NCI-H524 (cell line): ENCODE measurements at places on chromosomes 13 and 19.

DNA sequence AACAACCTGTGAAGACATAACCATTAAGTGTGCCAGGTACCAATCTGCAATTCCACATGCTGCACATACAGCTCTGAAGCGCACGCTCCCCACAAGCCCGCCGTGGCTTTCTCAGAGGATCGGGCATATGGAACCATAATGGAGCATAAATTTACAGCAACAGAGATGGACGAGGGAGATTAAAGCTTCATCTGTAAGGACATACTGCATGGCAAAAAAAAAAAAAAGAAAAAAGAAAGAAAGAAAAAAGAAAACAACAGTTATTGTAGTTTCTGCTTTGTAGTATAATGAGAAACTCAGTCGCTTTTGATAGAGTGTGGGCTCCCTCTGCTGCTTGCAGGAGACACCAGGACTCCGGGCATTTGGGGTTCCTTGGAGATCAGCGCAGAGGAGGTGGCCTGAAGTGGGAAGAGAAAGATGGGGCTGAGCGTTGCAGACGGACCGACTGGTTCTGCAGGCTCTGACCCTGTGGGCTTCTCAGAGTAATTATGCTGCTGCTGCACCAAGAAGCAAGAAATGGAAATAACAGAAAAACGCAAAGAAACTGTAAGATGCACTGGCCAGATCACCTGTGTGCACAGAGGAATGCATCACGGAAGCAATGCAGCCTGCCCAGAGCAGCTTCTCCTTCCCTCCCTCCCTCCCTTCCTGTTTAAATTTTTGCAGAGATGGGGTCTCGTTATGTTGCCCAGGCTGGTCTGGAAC lies 10.8 kb upstream of the PDCD5 start:
- DNase-seq: peak; percentile 69

DNA sequence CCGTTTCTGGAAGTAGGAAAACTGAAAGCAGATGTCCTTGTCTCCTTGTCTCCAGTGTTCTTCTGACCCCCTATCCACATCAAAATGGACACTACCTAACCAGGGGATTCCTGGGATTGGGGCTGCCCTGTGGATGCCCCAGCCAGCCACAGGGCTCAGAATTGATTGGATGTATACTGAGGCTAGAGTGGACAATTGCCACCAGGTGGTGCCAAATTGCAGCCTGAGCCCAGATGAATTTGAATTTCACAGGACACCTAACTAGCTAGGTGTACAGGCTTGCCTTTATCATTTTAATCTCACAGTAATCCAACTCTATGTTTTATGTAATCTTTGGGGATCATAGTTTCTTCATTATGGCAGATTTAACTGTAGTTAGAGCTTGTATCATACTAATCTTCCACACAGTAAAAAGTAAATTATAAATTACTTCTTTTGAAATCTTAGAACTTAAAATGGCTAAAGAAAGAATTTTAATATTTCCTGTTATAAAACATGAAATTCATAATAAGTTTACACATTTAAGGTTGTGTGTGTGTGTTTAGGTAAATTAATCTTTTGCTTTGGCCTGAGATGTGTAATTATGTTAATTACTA lies 58.0 kb downstream of the PIBF1 start:
- DNase-seq: peak; percentile 39

GRCh38 chr13:97382276-97382675 lies 51.7 kb upstream of the RAP2A start:
- DNase-seq: no peak

GRCh38 chr19:32519023-32519422 lies 62.0 kb upstream of the PDCD5 start:
- no peak for DNase-seq

GRCh38 chr19:10712754-10713153 lies 5.1 kb upstream of the DNM2 start:
- no peak for DNase-seq

DNA sequence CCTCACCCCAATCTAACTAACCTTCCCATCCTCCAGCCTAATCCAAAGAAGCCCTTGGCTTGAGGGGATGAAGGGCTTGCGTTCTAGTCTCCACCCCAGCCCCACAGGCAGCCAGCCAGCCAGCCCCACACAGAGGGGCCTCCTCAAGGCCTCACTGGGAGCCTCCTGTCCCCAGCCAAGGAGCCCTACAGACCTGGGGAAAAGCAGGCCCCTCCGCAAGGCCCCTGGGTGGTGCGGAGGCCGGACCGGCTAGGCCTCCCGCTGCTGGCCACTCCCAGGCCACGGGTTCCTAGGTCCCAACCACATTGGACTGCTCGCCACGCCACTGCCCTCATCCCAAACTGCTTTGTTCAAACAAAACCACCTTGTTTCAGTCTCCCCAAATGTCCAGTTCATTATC lies 78.0 kb downstream of the ZIC5 start:
- no peak for DNase-seq

DNA sequence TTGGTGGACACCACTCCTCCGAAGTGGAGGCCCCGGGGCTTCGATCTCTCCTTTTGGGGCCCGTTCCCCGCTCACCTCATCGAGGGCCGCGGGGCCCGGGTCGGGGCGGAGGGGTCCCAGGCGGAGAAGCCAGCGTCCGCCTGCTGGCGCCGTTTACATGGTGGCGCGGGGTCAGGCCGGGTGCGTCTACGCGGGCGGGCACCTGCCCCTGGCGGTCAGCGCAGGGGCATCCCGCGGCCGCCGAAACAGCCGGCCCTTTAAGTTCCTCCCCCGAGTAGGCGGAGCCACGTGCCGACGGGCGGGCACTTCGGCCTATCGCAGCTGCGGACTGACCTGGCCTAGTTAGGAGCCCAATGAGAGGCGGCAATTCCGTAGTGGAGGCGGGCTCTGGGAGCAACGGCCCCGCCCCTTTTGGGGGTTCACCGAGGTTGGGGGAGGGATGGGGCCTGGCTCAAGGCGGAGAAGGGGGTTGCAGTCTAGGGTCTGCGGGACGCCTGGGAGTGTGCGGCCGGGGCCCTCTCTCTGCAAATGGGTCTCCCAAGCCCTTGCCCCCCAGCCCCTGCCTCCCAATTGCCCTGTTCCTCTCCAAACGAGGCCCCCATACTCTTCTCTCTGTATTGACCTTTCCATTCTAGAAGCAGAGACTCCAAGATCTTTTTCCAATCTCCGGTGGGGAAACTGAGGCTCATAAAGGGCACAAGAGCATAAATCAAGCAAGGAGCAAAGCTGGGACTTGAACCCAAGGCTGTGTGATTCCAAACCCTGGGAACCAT lies at the start of gene ABHD8:
ABHD8 (minus strand) TSS at position 259 of the 773 bp plus-strand sequence. CDS start 1,809 bp downstream, outside the sequence.
- peak; percentile 91 for DNase-seq

DNA sequence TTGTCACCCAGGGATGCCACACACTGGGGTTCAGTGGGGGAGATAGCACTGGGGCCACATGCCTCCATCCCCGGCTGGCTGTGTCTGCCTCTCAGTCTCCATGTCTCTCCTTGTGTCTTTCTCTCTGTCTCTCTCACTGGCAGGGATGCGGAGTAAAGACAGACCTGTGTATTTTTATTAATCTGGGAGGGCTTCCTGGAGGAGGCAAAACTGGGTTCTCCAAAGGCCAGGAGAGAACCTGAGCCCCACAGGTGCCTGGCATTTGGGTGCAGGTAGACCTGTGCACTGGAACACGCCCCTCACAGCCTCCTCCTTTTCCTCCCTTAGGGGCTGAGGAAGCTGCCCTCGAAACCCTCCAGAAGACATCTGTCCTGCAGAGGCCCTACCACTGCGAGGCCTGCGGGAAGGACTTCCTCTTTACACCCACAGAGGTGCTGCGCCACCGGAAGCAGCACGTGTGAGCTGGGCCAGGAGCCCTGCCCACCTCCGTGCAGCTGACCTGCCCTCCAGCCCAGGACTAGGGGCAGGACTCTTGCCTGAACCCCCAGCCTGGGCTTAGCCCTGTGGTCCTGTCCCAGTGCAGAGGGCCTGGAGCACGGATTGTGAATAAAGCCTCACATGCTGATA lies 32.7 kb downstream of the DHX34 start:
- DNase-seq: no peak

- DNase-seq: no peak
These were observed 85.4 kb upstream of the TUBA3C start for GRCh38 chr13:19266979-19267378.

DNA sequence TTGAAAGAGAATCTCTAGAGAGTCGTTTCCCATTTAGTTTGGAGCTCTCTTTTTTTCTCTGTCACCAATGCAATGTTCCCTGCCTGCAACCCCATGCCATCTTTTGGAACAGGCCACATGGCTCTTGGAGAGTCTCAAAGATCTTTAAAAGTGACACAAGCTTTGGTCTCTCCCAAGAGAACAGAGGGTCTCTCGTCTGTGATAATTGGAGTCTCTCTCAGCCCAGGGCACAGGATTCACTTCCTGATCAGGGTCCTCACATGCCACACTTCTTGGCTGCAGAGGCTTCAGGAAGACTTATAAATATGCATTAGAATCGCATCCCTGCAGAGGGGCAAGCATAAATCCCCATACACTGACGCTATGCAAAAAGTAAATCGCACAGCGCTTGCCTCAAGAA lies 240.5 kb downstream of the IRS2 start:
- DNase-seq: no peak

DNA sequence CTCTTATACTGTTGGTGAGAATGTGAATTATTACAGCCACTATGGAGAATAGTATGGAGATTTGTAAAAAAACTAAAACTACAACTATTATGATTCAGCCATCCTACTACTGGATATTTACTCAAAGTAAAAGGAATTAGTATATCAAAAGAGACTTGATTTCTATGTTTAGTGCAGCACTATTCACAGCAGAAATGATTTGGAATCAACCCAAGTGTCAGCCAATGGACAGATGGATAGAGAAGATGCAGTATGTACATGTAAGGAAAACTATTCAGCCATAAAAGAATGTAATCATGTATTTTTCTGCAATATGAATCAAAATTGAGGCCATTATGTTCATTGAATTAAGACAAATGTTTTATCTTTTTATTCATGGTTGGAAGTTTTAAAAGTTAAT lies 1705.5 kb downstream of the SLITRK1 start:
- no peak for DNase-seq

DNA sequence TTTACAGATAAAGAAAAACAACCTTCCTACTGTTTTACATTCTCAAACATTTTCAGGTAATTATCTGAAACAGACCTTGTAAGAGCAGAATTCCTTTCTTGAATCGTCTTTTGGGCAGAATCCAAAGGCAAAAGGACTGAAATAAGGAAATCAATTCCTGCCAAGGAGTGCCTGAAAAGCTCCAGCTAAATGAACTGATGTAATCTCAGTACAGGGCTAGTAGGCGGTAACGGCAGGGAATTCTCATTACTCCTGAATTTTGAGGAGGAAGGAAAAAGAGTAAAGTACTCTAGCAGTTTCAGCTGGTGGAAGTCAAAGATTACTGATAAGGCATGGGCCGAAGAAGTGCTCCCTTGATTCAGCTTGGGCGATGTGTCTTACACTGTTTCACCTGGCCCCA lies 168.4 kb downstream of the PCDH9 start:
- DNase-seq: no peak

DNA sequence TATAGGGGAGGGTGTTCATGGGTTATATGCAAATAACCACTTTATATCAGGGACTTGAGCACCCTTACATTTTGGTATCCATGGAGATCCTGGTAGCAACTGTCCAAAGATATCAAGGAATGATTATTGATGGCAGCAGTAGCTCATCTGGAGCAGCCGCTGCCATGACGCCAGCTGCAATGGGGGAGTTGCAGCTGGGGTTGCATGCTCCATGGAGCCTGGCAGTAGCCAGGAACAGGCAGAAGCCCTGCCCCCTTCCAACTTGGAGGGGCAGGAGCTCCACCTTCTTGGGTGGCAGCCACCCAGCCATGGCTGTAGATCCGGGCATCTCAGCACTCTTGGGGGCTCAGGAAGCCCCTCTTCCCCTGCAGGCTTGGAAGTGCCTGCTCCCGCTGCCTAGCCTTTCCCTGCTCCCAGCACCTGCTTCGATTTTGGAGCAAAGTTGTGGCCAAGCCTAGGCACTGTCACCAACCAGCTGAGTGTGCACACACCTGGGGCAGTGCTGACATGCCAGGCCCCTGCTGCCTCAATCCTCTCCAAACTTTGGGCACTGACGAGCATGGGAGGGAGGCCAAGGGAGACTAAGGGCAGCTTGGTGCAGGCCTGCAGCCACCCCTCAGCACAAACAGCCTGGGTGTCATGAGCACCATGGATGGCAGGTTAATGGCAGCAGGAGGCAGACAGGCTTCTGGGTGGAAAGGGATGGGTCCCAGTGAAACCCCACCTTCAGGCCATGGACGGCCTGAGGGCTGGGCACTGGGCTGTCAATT lies 235.6 kb upstream of the CSNK1A1L start:
- no peak for DNase-seq

DNA sequence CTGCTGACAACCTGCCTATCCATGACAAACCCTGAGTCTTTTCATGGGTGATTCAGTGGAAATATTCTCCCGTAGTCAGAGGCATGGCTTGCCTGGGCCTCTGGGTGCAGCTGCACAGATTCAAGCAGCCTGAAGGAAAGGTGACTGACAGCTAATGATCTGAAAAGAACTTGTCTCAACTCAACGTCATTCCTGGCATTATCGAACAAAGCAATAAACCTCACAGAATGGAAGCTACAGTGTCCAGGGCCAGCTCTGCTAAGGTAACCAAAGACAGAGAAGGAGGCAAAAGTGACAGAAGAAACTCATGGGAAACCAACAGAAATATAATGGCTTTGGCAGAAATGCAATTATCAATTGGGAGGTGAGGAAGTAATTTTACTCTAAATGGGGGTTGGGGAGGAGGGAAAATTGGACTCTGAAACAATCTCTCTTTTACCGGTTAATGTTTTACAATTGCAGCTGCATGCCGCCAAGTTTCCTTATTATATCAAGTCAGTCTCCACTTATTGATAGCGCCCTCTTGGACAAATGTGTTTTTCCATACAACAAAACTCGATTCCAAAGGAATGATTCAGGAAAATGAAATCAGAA lies 12.9 kb downstream of the STARD13 start:
- DNase-seq: no peak

DNA sequence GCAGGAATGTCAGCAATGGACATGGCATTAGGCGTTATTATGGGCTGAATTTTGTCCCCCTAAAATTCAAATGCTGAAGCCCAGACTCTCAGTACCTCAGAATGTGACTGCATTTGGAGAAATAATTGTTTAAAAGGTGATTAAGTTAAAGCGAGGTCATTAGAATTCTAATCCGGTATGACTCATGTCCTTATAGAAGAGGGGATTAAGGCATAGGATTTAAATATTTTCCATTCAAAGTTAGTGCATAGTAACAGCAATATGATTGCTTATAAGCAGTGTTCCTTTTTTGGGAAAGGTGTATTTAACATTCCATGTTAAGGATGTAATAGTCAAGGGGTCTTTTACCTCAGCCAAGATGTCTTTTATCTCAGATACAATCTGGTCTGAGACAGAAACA lies 95.5 kb downstream of the NHLRC3 start:
- no peak for DNase-seq

DNA sequence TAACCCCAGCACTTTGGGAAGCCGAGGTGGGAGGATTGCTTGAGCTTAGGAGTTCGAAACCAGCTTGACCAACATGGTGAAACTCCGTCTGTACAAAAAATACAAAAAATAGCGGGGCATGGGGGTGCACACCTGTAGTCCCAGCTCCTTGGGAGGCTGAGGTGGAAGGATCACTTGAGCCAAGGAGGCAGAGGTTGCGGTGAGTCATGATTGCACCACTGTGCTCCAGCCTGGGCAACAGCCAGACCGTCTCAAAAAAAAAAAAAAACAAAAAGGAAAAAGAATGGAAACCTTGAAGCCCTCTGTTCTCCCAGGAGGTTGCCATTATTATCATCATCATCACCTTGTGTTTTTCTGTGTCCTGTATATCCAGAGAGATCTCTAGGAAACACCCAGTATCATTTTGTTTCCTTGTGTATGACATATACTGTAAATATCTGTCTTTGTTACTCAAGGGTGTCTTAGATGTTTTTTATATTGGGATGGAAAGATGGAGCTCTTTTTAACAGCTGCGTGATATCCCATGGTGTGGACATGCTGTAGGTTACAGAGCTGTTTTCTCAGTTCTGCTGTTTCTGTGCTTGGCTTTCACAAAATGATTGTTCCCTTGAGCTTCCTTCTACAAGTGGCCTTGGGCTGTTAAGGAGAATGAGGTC lies 11.8 kb downstream of the CHAF1A start:
- no peak for DNase-seq
